ENCODE measurements at places on chromosomes 16 and 17.

GRCh38 chr17:13047011-13047606 lies 29.3 kb upstream of the ELAC2 start:
- DNase-seq = no peak

DNA sequence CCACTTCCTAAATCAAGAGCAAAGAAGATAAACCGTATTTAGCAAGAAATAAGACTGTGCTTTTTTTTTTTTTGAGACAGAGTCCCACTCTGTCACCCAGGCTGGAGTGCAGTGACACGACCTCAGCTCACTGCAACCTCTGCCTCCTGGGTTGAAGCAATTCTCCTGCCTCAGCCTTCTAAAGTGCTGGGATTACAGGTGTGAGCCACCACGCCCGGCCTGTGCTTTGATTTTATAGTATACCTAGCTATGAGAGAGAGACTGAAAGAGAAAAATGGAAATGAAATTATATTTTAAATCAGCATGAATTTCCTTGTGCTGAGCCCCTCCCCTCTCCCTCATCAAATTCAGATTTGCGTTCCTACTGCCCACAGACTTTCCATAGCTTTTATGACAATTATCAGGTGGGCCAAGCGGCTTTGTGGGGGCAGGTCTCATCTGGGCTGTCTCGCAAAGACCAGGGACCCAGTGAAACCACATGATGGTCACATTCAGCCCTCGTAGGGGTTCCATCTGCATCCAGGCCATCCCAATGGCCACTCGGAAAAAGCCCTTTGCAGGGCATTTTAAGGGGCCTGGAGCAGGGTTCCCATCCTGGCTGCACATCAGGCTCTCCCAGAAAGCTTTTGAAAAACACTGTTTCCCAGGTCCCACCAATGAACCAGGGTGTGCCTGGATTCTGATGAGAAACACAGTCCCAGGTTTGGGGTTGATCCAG lies 8.5 kb downstream of the CACNG1 start:
- DNase-seq = no peak

- no peak for DNase-seq
These were observed 54.2 kb downstream of the ANKFY1 start for GRCh38 chr17:4209611-4210010.

DNA sequence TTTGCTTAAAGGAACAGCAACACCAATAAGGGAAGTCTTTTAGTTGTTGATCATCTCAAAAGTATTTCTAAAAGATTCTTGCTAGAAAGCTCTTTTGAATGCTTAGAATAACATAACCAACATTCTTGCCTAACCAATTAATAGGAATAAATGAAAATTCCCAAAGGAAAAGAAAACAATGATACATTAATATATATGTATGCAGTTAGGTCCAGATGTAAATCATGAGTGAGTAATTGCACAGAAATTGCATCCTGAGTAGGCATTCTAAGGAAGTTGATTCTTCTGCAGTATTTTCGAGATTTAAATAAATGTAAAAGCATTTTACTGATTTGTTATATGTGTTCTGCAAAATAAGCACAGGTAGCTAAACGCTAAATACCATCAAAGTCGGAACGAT lies 22.1 kb downstream of the COX10 start:
- no peak for DNase-seq

DNA sequence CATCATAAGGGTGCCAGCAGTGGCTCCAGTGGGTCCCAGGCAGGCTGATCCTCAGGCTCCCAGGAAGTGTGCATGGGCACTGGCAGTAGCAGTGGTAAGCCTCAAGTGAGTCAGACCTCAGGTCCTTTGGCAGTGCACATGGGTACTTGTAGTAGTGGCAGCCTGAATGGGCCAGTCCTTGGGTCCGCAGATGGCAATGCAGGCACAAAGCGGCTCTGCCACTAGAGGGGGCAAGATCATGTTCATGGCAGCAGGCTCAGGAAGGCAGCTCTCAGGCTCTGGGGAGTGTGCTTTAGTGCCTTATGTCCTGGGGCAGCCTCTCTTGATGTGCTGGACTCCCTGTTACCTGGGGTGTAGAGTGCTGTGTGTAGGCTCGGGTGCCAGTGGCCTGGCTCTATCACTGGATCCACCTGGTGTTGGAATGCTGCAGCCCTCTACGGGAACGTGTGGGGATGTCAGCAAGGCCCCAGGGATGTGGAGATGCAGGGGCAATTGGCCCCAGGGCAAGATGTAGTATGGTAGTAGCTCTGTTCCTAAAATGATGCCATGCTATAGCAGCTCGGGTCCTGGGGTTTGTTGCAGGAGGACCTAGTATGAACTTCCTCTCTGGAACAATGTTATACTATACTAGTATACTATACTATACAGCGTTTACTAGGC lies 11.0 kb downstream of the ACSM3 start:
- DNase-seq = no peak

DNA sequence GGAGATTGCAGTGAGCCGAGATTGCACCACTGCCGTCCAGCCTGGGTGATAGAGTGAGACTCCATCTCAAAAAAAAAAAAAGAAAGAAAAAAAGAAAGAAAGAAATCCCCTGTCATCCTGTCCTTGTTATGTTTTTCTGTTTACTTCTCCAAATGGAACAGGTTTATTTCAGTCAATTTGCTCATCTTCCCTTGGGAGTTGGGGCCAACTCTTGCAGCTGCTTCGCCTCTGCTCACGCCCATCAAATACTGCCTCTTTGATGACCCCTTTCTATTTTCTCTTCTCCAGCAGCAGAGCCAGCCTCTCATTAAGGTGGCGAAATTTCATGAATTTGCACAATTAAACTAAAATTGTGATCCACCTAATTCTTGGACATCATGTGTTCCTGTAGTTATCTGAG lies 173.4 kb downstream of the ZNF18 start:
- DNase-seq = no peak

DNA sequence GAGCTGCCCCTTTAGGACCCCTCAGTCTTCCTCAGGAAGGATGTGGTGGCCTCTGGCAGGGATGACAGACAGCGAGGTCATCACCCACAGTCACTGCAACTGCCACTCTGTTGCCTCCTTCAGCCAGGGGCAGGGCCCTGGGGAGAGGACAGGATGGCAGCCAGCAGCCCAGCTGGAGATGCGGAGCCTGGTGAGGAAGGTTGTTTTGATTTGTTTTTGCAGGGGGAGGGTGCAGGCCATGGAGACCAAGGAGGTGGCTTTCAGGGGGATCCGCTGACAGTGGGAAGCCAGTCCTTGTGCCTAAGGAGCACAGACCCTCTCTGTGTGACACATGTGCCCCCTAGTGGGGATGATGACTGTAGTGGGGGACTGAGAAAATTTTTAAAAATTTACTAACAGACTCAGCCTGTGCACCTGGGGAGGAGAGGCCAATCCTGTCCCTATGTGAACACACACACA lies 7.4 kb downstream of the PRCD start:
- no peak for DNase-seq

- no peak for DNase-seq
These were observed 69.5 kb downstream of the CMIP start for GRCh38 chr16:81514041-81514559.

Measured in NCI-H1930 (cell line).